ENCODE measurements at places on chromosomes 1 and 21.
A peak's percentile ranks its signal among the peaks of the same experiment; 100 is the strongest.

DNA sequence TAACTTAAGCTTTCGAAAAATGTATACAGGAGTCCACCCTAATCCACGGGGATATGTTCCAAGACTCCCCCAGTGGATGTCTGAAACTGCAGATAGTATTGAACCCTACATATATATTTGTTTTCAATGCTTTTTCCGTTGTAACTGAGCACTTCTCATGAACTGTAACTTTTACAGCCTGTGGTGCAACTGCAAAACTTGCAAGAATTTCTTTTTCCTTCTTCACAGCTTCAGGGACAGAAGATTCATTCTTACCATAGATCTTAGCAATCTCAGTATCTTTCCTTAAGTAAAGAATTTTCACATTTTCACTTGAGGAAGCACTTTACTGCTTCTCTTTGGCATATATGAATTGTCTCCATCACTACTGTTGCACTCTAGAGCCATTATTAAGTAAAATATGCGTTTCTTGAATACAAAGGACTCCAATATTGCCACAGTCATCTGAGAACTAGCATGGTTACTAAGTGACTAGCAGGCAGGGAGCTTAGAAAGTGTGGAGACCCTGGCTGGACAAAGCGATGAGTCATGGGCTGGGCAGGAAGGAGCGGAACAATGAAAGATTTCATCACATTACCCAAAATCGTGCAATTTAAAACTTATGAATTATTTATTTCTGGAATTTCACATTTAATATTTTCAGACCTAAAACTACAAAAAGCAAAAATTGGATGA is 14.1 kb downstream of the DPYD start:
- ATAC-seq = peak; percentile 95

GRCh38 chr1:27436204-27437159 is 44.1 kb downstream of the GPR3 start:
- no peak for ATAC-seq

DNA sequence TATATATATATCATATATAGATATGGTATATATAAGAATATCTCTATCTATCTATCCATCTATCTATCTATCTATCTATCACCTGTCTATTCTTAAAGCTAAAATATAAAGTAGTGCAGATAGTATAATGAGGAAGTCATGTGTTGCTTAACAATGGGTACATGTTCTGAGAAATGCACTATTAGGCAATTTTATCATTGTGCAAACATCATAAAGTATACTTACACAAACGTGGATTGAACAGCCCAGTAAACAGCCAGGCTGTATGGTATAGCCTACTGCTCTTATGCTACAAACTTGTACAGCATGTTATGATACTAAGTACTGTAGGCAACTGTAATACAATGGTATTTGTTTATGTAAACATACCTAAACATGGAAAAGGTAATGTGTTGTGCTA is 621.0 kb upstream of the NCAM2 start:
- no peak for ATAC-seq

DNA sequence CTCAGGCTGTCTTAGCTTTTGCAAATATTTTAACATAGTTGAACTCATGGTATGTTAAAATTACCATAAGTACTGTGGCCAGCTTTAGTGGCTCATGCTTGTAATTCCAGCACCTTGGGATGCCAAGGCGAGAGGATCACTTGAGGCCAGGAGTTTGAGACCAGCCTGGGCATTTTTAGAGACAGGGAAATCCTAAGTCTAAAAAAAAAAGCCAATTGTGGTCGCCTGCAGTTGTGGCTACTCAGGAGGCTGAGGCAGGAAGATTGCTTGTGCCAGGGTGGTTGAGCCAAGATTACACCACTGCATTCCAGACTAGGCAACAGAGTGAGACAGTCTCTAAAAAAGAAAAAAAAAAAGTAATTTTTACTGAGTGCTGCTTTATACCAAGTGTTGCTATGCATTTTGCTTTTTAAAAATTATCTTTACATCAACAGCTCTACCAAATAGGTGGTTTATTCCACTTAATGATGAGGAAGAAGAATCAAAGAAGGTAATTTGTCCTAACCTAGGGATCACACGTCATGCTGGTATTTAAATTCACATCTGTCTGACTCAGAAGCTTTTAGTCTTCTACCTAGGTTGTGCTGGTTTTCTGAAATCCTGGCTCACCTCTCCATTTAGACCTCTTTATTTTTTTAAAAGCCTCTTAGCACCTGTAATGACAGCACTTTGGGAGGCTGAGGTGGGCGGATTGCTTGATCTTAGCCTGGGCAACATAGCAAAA is 16.8 kb downstream of the PPP1R12B start:
- peak; percentile 54 for ATAC-seq

GRCh38 chr1:153485863-153486262 is 25.4 kb upstream of the S100A7 start:
- ATAC-seq = peak; percentile 28

DNA sequence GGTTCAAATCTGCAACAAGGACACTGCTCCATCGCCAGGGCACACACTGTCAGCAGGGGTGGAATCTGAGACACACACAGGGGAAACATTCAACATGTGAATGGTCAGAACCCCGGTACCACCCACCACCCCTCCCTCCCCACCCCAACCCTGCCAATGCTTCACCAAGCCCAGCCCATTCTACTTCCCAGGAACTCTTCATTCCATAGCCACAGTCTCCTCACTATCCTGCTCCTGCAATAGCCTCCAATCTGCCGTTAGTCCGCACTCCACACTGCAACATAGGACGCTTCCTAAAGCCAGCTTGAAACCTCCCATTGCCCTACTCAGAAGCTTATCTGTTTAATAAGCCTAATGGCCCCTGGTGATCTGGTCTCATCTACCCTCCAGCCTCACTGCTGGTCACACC is 7.5 kb upstream of the RAB3B start:
- no peak for ATAC-seq

DNA sequence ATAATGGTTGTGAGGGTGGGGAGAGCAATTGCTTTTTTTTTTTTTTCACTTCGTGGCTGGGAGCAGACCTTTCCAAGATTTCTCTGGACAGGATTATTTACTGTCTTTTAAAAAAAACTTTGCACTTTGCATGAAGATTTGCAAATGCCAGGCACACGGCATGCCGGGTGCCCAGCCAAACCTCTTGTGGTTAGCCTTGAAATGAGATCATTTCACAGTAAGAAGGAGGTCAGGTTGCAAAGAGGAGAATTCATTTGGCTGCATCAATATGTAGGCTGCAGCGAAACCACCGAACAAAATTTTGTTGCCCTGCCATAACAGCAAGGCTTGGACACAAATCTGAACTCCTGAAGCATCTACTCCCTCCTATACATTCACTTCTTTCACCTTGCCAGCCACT is 36.5 kb upstream of the KCND3 start:
- no peak for ATAC-seq

DNA sequence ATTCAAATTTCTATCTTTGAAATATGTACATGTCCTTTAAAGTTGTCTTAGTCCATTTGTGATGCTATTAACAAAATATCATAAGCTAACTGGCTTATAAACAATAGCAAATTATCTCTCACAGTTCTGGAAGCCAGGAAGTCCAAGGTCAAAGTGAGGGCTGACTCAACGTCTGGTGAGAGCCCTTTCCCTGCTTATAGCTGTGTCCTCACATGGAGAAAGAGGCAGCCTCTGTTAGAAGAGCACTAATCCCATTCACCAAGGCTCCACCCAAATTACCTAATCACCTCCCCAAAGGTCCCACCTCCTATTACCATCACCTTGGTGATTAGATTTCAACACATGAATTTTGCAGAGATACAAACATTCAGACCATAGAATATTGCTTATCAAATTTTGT is 450.1 kb upstream of the BEND5 start:
- ATAC-seq = no peak

DNA sequence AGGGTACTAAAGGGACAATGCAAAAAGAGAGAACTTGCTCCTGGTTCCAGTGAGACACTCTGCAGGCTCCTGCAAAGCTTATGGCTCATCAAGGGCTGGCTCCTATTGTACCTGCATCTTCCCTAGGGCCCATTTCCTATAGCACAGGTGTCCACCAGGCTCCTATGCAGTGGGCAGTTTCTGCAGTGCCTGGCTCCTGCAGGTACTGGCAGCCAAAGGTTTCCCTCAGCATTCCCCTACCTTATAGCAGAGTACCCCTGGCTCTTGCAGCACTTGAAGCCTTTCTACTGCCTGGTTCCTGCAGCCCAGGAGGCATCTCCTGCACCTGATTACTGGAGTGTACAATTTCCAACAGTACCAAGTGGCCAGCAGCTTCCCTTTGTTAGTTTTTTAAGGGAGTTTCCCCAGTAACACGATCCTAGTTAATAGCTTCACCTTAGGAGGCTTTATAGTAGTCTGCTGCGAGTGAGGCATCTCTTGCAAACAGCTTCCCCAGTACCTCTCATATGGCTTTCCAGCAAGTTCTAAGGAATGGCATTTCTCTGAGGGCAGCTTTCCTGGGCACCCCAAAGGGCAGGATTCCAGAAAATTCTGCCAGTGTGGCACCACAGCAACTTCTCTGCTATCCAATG is 141.7 kb downstream of the DENND1B start:
- ATAC-seq = no peak

All from SK-N-SH treated with all-trans-retinoic acid at 6 μM for 48 hours (cell line).